ENCODE measurements at places on chromosomes 7 and 10. TPM values are rescaled to one million over a fixed set of nuclear protein-coding genes. Genes with fewer than 3 reads are reported as not detected.

DNA sequence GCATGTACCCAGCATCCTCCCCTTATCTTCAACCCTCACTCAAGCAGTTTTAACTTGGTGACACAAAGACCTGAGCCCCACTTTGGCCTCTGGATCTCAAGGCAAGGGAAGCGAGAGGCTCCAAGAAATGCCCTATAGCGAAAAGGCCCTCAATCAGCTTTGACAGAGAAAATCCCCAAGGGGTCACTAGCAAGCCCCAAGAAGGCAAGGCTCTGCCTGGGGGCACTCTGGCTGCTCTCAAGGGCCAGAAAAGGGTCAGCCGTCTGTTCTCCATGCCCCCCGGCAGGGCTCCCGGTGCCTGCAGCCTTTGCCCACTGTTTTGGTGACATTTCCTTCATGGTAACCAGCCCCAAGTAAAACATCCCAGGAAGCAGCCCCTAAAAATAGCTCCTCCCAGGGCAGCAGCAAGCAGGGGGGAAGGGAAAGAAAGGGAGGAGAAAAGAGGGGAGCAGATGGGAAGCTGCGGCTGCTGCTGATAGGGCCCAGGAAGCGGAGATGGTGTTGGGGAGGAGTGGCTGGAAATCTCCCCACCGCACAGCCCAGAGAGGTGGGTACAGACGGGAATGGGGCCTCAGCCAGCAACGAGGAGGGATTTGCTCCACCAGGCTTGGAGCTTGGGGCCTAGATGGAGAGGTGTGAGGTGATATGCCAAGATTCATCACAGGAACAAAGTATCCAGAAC is 7.1 kb downstream of the CAMK2G start:
- H3K4me3 ChIP-seq = no peak overlapping the region
- DNase-seq = no peak
- H3K27me3 ChIP-seq = no peaks in the 10 kb centered on the region
- no peak overlapping the region for H3K27ac ChIP-seq
- peaks cover 21% of the 10 kb centered on the region for H3K4me1 ChIP-seq

- peaks cover 46% of the 10 kb centered on the region for H3K36me3 ChIP-seq
- no peak for DNase-seq
- no peak overlapping the region for H3K4me3 ChIP-seq
- no peaks in the 10 kb centered on the region for H3K27me3 ChIP-seq
- H3K27ac ChIP-seq = no peak overlapping the region
Observed at GRCh38 chr7:5218564-5219360, 28.7 kb downstream of the WIPI2 start.

DNA sequence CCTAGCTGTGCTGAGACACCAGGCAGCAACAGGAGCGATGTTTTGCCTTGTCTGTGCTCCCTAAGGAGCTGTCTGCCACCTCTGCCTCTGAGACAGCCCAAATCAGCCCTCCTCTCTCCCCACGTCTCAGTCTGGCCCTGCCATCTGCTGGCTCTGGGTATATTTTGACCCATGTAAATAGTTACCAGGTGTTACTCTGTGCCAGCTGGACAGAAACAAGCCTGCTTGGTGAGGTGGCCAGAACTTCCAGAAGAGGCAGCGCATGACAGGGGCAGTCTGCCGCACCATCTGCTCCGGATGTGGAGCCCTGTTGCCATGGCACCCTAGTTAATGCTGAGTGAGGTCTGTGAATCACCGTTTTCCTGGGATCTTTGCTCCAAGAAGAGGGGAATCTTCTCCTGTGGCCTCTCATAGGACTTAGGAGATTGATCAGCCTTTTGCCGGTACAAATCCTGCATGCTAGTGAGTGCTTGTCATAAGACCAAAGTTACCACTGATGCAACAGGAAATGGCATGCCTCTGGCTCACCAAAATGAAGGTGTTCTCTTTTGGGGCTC is 31.8 kb downstream of the GSTO2 start:
- H3K27me3 ChIP-seq = no peaks in the 10 kb centered on the region
- H3K27ac ChIP-seq = peak overlapping the region; percentile 98
- peak; percentile 99 for DNase-seq
- H3K4me3 ChIP-seq = peak overlapping the region; percentile 86

The ANXA8 gene
- total RNA-seq = 0.57 TPM

The DDIT4 gene
- 29.6 TPM for total RNA-seq

DNA sequence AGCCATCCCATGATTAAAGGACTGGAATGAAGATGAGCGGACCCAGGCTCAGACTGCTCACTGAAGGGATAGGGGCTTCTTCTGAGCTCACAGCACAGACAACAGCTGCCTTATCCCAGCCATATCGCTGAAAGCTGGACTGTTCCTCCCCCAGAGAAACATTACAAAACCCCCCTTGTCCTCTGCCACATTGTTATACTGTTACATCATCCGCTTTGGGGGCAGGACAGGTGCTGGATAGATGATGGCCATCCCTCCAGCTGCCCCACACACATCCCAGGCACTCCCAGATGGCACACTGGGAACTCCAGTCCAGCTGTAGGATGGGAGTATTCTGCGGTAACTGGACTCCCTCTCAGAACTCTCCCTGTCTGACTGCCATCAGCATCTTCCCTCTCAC is 58.7 kb upstream of the BTRC start:
- no peak for DNase-seq
- H3K4me1 ChIP-seq = no peaks in the 10 kb centered on the region
- H3K27ac ChIP-seq = no peak overlapping the region
- H3K27me3 ChIP-seq = peaks cover 41% of the 10 kb centered on the region
- no peak overlapping the region for H3K4me3 ChIP-seq
- no peaks in the 10 kb centered on the region for H3K36me3 ChIP-seq

Measured in HFFc6 (cell line).